ENCODE measurements at places on chromosomes 7 and 10. TPM values are rescaled to one million over a fixed set of nuclear protein-coding genes. Genes with fewer than 3 reads are reported as not detected.

GRCh38 chr7:68180761-68181160 is 1184.1 kb downstream of the TYW1 start:
- no peak for DNase-seq

DNA sequence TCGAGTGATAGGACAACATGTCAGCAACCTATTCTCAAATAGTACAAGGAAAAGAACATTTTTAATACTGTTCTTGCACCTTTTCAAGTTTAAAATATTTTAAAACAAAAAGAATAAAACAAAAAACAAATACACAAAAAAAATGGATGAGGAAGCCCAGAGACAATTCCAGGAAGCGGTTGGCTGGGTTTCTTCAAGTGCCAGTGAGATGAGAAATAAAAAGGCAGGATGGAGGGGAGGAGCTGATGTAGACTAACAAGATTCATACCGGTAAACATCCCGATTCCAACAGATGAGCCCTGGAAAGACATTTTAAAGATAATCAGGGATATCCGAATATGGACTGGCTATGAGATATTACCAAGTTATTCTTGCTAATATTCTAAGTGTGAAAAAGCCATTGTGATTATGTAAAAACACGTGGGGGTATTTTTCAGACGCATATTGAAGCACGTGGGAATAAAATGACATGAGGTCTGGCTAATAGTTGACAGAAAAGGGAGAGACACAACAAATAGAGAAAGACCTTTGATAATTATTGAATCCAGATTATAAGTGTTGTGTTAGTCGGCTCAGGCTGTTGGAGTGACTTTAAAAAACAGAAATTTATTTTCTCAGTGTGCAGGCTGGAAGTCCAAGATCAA is 101.3 kb upstream of the LRRC4 start:
- no peak for DNase-seq

- DNase-seq: no peak
These were observed 2.7 kb downstream of the CYCS start for GRCh38 chr7:25122373-25122772.

- DNase-seq: no peak
These were observed 8.8 kb upstream of the ZNF503 start for GRCh38 chr10:75410132-75411005.

DNA sequence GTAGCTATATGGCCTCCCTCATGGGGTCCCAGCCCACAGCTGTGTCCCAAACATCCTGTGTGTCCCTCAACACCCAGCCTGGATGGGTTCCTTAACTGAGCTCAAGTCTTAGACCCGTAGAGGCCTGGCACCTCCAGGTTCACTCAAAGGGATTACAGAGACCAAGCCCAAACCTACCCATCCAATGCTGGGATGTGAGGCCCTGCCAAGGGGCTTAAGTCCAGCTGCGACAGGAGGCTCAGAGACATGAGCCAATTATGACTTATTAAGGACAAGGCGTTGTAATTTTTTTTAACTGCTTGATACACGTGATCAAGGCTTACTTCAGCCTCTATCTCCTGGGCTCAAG is 105.6 kb upstream of the RET start:
- DNase-seq: no peak

DNA sequence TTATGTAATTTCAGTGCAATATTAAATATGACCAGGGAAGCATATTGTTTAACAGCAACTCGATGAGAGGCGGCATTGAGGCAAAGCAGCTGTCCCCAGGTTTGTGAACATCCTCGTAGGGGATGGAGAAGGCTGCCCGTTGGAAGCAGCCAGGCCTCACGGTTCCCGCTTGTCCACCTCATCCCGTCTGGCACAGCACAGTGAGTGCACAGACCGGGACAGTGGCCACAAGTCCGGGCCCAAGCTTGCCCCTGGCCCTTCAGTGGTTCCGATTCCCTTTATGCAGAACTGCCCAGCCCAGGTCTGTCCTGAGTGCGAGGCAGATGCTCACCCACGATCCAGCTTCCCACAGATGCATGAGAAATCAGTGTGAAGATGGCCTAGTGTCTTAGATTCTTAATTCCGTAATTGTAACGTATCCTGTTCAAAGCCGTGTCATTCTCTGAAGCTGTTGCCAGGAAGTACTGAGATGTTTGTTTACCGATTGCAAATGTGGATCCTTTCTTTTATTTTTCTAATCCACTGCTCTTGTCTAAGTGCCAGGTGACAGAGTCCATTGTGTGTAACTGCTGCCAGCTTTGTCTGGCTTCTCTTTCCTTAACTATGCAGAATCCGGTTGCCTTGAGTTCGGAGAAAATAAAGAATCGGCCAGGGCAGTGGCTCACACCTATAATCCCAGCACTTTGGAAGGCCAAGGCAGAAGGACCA is 35.5 kb downstream of the PFKP start:
- DNase-seq: peak; percentile 79

DNA sequence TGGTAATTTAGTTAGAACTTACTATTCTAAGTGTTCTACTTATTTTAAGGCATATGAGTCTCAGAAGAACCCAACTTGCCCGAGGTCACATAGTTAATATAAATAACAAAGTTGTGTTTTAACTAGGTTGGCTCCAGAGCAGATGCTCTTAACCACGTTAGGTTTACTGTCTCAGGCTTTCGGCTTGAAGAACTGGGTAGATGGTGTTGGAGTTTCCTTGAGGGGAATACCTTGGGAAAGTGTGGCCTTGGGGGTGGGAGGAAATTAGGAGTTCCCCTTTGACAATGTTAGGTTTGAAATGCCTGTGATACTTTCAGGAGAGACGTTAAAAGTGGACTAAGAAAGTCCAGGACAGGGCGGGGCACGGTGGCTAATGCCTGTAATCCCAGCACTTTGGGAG is 9.6 kb downstream of the ZNF398 start:
- DNase-seq: no peak

- DNase-seq: peak; percentile 41
These were observed 57.8 kb upstream of the RAB18 start for GRCh38 chr10:27446091-27446918.

- DNase-seq: no peak
These were observed 5.1 kb downstream of the SHH start for GRCh38 chr7:155807065-155807671.

The PVRIG gene
- total RNA-seq: 1.4 TPM

The MAT1A gene
- total RNA-seq: not detected

GRCh38 chr7:114540291-114540690 is 125.7 kb downstream of the FOXP2 start:
- DNase-seq: no peak
